ENCODE measurements at places on chromosomes 5 and 9.

DNA sequence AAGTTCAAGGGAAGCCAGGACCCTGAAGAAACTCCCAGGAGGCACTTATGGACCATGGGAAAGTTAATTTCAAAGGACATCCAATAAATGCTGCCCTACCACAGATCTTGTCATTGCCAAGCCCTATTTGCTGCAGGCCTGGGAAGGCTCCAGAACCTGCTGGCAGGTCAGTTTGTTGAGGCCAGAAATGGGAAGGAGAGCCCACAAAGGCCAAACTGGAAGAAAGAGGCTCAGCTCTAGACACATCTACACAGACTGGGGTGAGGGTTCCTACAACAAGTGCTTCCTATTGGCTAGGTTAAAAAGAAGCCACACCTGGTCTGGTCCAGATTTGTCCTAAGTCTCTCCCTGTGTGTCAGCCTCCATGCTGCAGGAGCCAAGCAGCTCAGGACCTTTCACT, 94.4 kb downstream of the SIL1 start:
- DNase-seq, result no peak

DNA sequence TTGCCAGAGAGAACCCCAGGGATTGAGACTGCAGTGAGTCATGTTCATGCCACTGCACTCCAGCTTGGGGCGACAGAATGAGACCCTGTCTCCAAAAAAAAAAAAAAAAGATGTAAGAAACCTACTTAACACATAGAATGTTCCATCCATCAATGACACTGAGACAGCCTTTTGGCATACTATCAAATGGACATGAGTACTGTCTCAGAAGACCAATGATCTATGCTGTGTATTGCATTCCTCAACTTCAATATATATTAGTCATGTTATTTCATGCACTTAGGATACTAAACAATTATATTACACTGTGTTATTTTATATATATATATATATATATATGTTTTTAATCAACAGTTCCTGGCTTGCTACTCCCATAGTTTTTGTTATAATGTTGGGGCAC, 57.1 kb upstream of the ANKH start:
- DNase-seq, result no peak

GRCh38 chr5:139743001-139743771, 52.4 kb upstream of the PSD2 start:
- no peak for DNase-seq

DNA sequence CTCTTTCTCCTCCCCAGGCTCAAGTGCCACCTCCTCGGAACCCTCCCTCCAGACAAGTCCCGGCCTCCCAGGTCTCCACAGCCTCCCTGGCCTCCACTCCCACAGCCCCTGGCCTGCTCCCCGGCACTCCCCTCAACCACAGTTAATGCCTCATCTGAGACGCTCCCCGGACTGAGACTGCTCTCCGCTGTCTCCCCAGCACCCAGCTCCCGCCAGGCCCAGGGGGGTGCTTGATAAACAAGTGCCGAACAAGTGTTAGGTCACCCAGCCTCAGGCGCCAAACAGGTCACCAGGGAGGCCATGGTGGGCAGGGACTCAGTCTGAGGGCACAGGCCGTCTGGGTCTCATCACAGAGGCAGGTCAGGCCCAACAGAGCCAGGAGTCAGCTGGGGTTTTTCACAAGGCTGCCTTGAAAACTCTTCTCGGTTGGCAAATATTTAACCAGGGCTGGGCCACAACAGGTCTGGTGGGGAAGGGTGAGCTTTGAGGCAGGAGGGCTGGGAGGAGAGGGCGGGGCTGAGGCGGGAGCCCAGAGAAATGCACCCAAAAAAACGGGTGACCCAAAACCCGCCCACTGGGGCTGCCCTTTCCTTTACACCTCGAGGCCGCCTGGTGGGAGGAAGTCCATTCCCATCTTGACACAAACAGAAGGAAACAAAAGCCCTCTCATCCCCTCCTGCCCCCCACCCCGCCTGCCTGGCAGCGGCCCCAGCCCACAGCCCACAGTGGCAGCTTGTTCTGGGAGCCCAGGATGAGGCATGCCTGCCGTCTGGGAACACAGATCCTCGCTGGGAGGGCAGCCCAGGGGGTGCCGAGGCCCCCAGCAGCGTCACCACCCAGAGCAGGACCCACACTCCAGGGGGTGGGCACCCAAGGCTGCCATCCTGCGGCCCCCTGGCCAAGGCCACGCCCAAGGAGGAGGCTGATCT, 66.6 kb upstream of the STXBP1 start:
- DNase-seq, result no peak

DNA sequence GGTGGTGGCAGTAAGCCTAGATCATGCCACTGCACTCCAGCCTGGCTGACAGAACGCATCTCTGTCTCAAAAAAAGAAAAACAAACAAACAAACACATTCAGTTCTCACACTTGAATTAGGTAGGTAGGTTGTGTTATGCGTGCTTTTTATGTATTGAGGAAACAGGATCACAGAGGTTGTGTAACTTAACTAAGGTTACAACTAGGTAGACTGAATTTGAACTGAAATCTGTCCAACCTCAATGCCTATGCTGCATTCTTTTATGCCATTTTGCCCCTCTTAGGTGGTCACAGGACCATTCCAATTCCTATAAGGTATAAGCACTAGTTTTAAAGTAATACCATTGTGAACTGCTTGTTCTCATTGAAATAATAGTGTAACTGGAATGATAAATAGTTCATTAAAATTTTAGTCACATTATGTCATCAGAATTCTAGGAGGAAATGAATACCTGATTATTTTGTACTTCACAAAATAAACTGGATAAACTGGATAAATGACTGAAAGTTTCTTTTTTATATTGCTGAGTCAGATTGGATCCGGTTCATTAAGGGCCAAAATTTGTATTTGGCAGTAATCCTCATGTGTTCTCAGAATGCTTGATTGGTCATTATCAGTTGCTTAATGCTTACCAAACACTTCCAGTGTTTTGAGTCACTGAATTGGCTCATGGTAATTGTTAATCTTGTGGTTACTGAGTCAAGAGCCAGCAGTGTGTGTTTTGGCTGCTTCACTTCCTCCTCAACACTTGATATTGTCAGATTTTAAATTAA, 7.1 kb downstream of the UBAP1 start:
- DNase-seq, result peak; percentile 44

GRCh38 chr9:83065233-83065632, 2.3 kb upstream of the RASEF start:
- DNase-seq, result no peak

DNA sequence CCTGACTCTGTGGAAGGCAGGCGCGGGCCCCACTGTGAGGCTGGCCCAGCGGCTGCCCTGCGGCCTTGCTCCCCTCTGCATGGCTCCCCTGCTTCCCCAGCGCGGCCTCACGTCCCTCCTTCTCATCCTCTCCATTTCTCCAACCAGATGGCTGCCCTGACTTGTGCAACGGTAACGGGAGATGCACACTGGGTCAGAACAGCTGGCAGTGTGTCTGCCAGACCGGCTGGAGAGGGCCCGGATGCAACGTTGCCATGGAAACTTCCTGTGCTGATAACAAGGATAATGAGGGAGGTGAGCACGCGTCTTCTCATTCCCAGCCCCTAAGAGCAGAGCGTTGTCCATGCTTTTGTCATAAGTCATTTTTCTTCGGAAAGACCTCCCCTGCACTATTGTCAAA, 129.0 kb upstream of the WWC1 start:
- no peak for DNase-seq

GRCh38 chr9:32487981-32488380, 38.0 kb downstream of the RIGI start:
- no peak for DNase-seq

DNA sequence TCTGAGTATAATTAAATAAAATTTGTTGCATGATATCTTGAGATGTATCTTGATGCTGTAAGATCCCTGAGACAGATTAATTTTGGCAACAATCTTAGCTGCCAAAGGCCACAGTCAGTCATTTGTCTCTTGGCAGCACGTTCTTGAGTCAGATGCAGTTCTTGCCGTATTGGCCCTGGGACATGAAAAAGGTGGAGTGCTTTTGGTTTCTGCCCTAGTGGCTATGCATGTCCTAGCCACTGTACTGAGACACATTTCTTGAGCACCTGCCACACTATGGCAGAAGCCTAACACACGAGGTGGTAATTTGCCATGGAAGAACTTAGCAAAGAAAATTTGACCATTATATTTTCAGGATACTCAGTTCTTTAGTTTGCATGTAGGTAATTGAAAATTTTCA, 45.0 kb upstream of the PHF2 start:
- no peak for DNase-seq

DNA sequence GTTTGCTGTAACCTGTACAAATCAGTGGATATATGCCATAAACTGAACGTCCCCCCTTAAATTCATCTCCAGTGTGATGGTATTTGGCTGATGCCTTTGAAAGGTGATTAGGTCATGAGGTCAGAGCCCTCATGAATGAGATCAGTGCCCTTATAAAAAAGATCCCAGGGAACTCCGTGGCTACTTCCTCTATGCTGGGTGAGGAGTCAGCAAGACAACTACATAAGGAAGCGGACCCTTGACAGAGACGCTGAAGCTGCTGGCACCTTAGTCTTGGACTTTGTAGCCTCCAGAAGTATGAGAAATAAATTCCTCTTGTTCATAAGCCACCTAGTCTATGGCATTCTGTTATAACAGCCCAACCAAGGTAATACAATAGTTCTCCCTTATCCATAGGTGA, 215.1 kb upstream of the ZNF608 start:
- no peak for DNase-seq

- DNase-seq, result no peak
Measured at GRCh38 chr5:113058706-113059226, 82.2 kb downstream of the DCP2 start.

DNA sequence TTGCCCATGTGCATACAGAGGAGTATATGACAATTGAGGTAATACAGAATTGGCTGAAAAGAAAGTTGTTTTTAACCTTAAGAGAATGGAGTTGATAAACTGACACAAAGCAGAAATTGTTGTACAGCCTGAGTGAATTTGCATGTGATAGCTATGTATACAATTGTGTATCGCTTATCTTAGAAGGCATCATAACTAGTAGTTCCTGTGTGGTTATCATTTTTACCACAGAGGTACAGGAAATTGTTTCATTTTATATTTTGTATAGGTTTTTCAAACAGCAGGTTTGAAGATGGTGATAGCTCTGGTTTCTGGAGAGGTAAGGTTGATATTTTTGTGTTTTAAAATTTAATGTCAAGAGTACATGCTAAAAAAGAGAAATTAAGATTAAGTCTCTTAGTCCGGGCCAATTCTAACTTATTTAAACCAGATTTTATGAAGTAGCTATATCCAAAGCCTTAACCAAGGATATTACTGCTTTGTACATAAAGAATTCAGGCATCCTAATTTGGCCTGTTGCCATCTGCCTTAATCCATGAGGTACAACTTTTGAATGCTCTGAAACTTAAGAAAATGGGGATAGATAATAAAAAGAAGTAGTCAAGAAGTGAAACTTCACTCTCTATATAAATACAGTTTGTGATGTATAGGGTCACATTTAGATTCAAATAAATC, 26.0 kb downstream of the DDX4 start:
- DNase-seq, result peak; percentile 22

DNA sequence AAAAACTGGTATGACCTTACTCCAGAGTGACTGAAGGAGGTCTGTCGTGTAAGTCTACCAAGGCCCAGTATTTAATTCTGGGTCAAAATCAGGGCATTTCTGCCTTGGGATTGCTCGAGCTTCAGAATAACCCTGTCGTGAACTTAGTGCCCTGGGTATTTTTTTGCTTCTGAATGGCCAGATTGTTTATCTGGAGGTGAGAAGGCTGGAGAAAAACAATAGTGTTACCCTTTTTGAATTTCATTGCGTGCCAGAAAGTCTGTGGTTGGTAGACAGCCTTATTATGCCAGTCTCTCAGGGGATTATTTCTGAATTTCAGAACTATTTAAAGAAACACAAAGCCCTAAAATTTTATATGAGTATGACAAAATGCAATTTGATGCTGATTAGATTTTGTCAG, 323.4 kb downstream of the CSNK1G3 start:
- DNase-seq, result no peak

DNA sequence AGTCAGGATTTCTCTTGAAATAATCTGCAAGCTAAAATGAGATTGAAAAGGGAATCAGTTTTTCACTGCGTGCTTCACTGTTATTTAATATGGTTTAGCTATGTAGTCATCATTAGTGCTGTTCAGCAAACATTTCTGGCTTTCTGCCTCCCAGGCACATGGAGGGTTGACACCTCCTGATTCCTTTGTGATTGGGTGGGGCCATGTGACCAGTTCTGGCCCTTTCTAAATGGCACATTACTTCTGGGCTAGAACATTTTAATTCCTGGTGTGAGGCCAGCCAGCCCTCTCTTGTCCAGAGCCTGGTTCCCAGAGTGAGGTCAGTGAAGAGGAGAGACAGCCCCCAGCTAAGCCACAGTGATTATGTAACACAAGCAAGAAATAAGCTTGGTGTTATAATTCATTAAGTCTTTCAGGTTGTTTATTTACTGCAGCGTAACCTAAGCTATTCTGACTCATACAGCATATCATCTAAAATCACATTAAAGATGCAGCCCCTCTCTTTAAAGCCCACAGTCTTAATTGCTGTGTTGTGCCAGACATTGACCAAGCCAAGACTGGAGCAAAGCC, 17.4 kb upstream of the ARSI start:
- DNase-seq, result no peak

DNA sequence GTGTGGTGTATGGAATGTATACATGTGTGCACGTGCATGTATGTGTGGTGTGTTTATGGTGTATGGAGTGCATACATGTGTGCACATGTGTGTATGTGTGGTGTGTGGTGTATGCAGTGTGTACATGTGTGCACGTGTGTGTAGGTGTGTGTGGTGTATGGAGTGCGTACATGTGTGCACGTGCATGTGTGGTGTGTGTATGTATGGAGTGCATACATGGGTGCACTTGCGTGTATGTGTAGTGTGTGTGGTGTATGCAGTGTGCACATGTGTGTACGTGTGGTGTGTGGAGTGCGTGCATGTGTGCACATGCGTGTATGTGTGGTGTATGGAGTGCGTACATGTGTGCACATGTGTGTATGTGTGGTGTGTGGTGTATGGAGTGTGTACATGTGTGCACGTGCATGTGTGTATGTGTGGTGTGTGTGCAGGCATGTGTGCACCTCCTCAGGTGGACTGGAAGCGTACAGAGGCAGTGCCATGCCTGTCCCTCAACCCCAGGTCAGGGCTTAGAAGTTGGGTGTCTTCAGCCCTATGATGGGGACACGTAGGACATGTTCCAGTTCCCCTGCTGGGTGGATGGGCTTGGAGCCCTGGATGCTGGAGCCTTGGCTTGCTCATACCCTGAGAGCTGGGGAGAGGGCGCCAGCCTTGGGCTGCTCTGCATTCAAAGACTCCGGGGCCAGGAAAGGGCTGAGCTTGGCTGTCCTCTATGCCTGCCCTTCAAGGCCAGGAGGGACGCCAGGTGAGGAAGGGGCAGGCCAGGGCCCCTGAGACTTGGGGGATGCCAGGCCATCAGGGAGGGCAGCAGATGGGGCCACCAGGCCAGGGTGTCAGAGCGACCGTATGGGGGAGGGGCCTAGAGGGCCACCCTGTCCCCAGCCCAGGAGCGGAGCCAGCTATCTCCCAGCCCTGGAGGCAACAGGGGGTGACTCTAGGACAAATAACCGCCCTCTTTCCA, 12.2 kb downstream of the MYMK start:
- DNase-seq, result no peak

DNA sequence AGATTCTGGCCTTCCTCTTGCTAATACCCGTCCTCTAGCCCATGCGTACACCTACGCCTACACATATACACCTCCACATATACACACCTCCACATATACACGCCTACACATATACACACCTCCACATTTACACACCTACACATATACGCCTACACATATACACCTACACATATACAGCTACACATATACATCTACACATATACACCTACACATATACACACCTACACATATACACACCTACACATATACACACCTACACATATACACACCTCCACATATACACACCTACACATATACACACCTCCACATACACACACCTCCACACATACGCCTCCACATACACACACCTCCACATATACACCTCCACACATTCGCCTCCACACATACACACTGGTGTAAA, 27.2 kb downstream of the AK3 start:
- DNase-seq, result no peak
